ENCODE measurements at places on chromosomes 1 and 21. TPM values are rescaled to one million over a fixed set of nuclear protein-coding genes. Genes with fewer than 3 reads are reported as not detected.

Gene NCF2
- total RNA-seq: 48.4 TPM

Gene ZSWIM5
- under 0.01 TPM for total RNA-seq

Gene RPTN
- not detected for total RNA-seq

Gene KCNA10
- total RNA-seq: not detected

Gene LRRC71
- total RNA-seq: not detected

Gene E2F2
- total RNA-seq: 0.54 TPM

Gene MYOC
- not detected for total RNA-seq

Gene PLD5
- total RNA-seq: 5.1 TPM

Gene SIK1
- total RNA-seq: 16.1 TPM

Gene RWDD3
- total RNA-seq: 17.7 TPM

Gene C1orf141
- not detected for total RNA-seq

Gene SLC9C2
- total RNA-seq: not detected

Gene ATAD3C
- total RNA-seq: 3.5 TPM

Gene DTL
- total RNA-seq: 9.8 TPM

Gene C1orf53
- total RNA-seq: 18.7 TPM

Gene TRPM2
- not detected for total RNA-seq

Gene FBXO2
- 41.8 TPM for total RNA-seq

Gene CCDC190
- not detected for total RNA-seq

Gene PLA2G5
- not detected for total RNA-seq

Gene CELA3A
- not detected for total RNA-seq

Gene NPL
- total RNA-seq: 1.3 TPM

Gene ESRRG
- 0.39 TPM for total RNA-seq

Gene CSF3R
- total RNA-seq: 1.2 TPM

Gene MTR
- 29.1 TPM for total RNA-seq

Gene GNG12
- 99.9 TPM for total RNA-seq

Gene ADGRB2
- total RNA-seq: 1.8 TPM

Gene RAB7B
- total RNA-seq: 1.6 TPM

Gene SPRR5
- not detected for total RNA-seq

Gene PDZK1
- 204 TPM for total RNA-seq

Gene LINGO4
- total RNA-seq: not detected

Gene COL9A2
- total RNA-seq: 1.6 TPM

Gene NBPF6
- not detected for total RNA-seq

Gene DDR2
- total RNA-seq: 27.5 TPM

Gene ANKRD13C
- 34.2 TPM for total RNA-seq

Gene KLHL20
- 24.7 TPM for total RNA-seq

Gene GPR37L1
- under 0.01 TPM for total RNA-seq

Gene PERM1
- total RNA-seq: 0.39 TPM

Gene TPTE
- 0.22 TPM for total RNA-seq

Gene SLC25A34
- 0.33 TPM for total RNA-seq

Gene LMX1A
- not detected for total RNA-seq

Gene TPR
- 92.8 TPM for total RNA-seq

Gene IGSF9
- total RNA-seq: 7.7 TPM

Gene CASZ1
- 3.4 TPM for total RNA-seq

Gene OR2L5
- 0.11 TPM for total RNA-seq

Gene TNFRSF4
- total RNA-seq: not detected

Gene MYBPH
- not detected for total RNA-seq

Gene AK5
- total RNA-seq: 1.2 TPM

Gene SAMD11
- 0.54 TPM for total RNA-seq

Gene LCE2B
- not detected for total RNA-seq

Gene TFB2M
- 11.0 TPM for total RNA-seq

Gene LCE1C
- total RNA-seq: not detected

Gene SLC1A7
- total RNA-seq: not detected

Gene PTGFR
- total RNA-seq: 8.2 TPM

Gene GBP6
- total RNA-seq: 0.11 TPM

Gene HRNR
- not detected for total RNA-seq

Gene SH2D1B
- not detected for total RNA-seq

Gene NMNAT2
- under 0.01 TPM for total RNA-seq

Gene SH2D5
- total RNA-seq: not detected

Gene SPRR1A
- total RNA-seq: not detected

All from placental epithelial cell (primary cell).